ENCODE measurements at places on chromosomes 5 and 9. TPM values are rescaled to one million over a fixed set of nuclear protein-coding genes. Genes with fewer than 3 reads are reported as not detected.

GRCh38 chr9:113564498-113565237, 101.1 kb downstream of the RGS3 start:
- no peaks in the 10 kb centered on the region for H3K27me3 ChIP-seq
- H3K4me1 ChIP-seq = peaks cover 30% of the 10 kb centered on the region
- DNase-seq = peak; percentile 61
- no peaks in the 10 kb centered on the region for H3K36me3 ChIP-seq
- peak overlapping the region; percentile 83 for H3K27ac ChIP-seq
- H3K4me3 ChIP-seq = peak overlapping the region; percentile 70

- H3K4me1 ChIP-seq = peaks cover 3% of the 10 kb centered on the region
- peak overlapping the region; percentile 99 for H3K4me3 ChIP-seq
- peak overlapping the region; percentile 99 for H3K27ac ChIP-seq
- H3K36me3 ChIP-seq = peaks cover 33% of the 10 kb centered on the region
- peak; percentile 33 for DNase-seq
Measured at GRCh38 chr5:95959051-95959887, 2.4 kb downstream of the ELL2 start.

- H3K4me3 ChIP-seq = no peak overlapping the region
- DNase-seq = peak; percentile 60
- H3K4me1 ChIP-seq = peaks cover 21% of the 10 kb centered on the region
- no peaks in the 10 kb centered on the region for H3K36me3 ChIP-seq
- no peak overlapping the region for H3K27ac ChIP-seq
Measured at GRCh38 chr9:129464972-129465833, 155.7 kb downstream of the C9orf50 start.

- peaks cover 39% of the 10 kb centered on the region for H3K4me1 ChIP-seq
- H3K36me3 ChIP-seq = peaks cover 10% of the 10 kb centered on the region
- H3K4me3 ChIP-seq = peak overlapping the region; percentile 92
- H3K27me3 ChIP-seq = no peaks in the 10 kb centered on the region
Measured at GRCh38 chr5:132258102-132259068, 889 bp downstream of the PDLIM4 start.

- no peak for DNase-seq
- H3K4me3 ChIP-seq = no peak overlapping the region
- no peaks in the 10 kb centered on the region for H3K36me3 ChIP-seq
- no peaks in the 10 kb centered on the region for H3K27me3 ChIP-seq
Measured at GRCh38 chr9:134231767-134232166, 67.4 kb upstream of the RNU6ATAC start.

DNA sequence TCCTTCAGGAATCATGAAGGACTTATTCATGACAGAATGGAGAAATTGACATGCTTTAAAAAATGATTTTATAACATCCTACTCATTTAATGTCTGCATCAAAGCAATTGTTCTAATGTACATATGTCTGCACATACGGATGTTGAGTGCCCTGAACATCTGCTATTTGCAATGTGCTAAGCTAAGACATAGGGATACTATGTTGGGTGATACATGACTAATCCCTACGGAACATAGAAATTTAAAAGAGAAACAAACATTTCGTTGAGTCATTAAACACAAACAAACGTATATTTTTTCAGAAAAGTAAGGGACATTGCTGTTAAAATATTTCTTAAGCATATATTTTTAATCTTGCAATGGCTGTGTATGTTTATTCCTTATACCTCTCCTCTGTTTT, 686.5 kb upstream of the ADAMTS16 start:
- no peak overlapping the region for H3K4me3 ChIP-seq
- H3K36me3 ChIP-seq = no peaks in the 10 kb centered on the region
- no peaks in the 10 kb centered on the region for H3K27me3 ChIP-seq
- no peak for DNase-seq
- no peak overlapping the region for H3K27ac ChIP-seq

- no peaks in the 10 kb centered on the region for H3K27me3 ChIP-seq
- no peak overlapping the region for H3K27ac ChIP-seq
- no peak for DNase-seq
- H3K36me3 ChIP-seq = no peaks in the 10 kb centered on the region
Measured at GRCh38 chr5:137209232-137209809, 289.8 kb downstream of the SPOCK1 start.

DNA sequence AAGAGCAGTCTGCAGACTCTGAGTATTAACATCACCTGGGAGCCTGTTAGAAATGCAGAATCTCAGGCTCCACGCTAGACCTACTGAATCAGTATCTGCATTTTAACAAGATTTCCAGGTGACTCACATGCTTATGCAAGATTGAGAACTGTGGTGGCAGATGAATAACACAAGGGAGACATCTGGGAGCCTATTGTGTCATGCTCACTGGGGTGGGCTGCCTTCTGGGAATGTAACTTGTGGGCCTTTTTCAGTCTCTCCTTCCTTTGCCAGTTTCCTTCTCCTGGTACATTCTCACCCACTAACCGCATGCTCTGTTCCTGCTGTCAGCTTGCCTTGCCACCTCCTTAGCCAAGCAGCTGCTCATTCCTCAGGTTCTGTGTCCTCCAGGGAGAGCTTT, 176.6 kb upstream of the C9orf72 start:
- no peaks in the 10 kb centered on the region for H3K4me1 ChIP-seq
- H3K36me3 ChIP-seq = no peaks in the 10 kb centered on the region
- no peak for DNase-seq
- H3K27me3 ChIP-seq = no peaks in the 10 kb centered on the region
- H3K4me3 ChIP-seq = no peak overlapping the region
- H3K27ac ChIP-seq = no peak overlapping the region

- peak overlapping the region; percentile 18 for H3K27ac ChIP-seq
- DNase-seq = no peak
- no peaks in the 10 kb centered on the region for H3K27me3 ChIP-seq
- H3K4me1 ChIP-seq = peaks cover 6% of the 10 kb centered on the region
Measured at GRCh38 chr5:149961186-149961685, 678 bp downstream of the SLC26A2 start.

- no peak for DNase-seq
- H3K27me3 ChIP-seq = no peaks in the 10 kb centered on the region
- no peak overlapping the region for H3K27ac ChIP-seq
- H3K36me3 ChIP-seq = no peaks in the 10 kb centered on the region
- H3K4me1 ChIP-seq = no peaks in the 10 kb centered on the region
- no peak overlapping the region for H3K4me3 ChIP-seq
Measured at GRCh38 chr9:117796681-117797080, 92.5 kb downstream of the TLR4 start.

DNA sequence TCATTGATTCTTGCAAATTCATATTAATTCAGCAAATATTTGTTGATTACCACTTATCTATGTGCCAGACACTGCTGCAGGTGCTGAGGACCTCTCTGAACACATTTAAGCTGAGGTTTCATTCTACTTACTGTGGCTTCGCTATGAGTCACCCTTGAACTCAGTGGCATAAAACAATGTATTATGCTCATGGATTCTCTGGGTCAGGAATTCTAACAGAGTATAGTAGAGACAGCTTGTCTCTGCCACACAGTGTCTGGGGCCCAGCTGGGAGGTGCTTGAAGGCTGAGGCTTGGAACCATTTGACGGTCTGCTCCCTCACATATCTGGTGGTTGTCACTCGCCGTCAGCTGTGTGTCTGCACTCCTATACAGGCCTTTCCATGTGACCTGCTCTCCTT, 124.3 kb upstream of the NR3C1 start:
- no peaks in the 10 kb centered on the region for H3K36me3 ChIP-seq
- H3K4me3 ChIP-seq = no peak overlapping the region
- H3K27ac ChIP-seq = no peak overlapping the region
- peaks cover 2% of the 10 kb centered on the region for H3K4me1 ChIP-seq
- no peaks in the 10 kb centered on the region for H3K27me3 ChIP-seq

DNA sequence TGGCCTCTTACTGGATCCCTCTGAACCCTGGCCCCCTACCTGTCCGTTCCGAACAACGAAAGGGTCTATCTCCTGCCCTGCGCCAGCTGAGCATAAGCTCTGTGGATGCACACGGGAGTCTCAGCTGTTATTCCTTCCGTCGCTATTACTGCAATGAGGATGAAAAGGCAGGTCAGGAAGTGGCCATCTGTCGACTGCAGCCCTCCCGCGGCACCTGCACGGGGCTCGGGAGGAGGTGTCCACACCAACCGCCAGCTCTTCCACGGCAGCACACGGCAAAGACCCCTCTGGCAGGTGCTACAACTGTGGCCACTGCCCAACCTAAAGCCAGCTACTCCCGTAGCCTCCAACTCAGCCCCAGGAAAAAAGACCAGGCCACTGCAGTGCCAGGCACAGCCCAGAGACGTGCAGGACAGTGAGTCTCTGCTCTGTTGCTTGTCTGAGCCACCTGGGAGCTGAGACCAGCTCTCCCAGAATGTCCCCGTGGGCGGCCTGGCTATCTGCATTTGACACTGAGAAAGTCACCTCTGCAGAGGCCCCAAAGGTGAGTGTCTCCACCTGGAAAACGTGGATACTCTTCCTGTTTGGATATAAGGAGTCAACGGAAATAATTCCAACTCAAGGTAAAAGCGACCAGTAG, 19.1 kb downstream of the CAMSAP1 start:
- H3K4me1 ChIP-seq = peaks cover 33% of the 10 kb centered on the region
- H3K27ac ChIP-seq = no peak overlapping the region
- no peaks in the 10 kb centered on the region for H3K27me3 ChIP-seq
- no peaks in the 10 kb centered on the region for H3K36me3 ChIP-seq
- H3K4me3 ChIP-seq = no peak overlapping the region
- no peak for DNase-seq

GRCh38 chr5:168921147-168921866, 342.1 kb upstream of the PANK3 start:
- no peak overlapping the region for H3K27ac ChIP-seq
- no peak overlapping the region for H3K4me3 ChIP-seq
- H3K36me3 ChIP-seq = no peaks in the 10 kb centered on the region
- H3K4me1 ChIP-seq = no peaks in the 10 kb centered on the region

GRCh38 chr5:150079909-150080461, 6.4 kb downstream of the CSF1R start:
- no peak overlapping the region for H3K4me3 ChIP-seq
- peaks cover 25% of the 10 kb centered on the region for H3K27me3 ChIP-seq
- no peak for DNase-seq
- no peak overlapping the region for H3K27ac ChIP-seq
- H3K4me1 ChIP-seq = peaks cover 4% of the 10 kb centered on the region
- H3K36me3 ChIP-seq = no peaks in the 10 kb centered on the region

DNA sequence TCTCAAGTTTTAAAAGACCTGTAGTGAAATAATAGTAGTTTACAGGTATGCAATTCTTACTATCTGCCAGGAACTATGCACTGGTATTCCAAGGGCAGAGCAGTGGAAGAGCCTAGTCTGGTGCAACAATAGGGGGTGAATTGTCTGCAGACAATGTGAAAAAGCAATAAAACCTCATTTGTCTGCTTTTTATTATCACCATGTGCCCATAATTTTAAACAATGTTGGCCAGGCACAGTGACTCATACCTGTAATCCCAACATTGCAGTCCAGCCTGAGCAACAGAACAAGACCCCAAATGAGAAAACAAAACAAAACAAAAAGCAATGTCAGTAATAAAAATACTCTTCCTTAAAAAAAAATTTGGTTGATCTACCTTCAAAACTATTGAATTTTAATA, 12.2 kb upstream of the SLC44A1 start:
- no peak overlapping the region for H3K27ac ChIP-seq
- no peaks in the 10 kb centered on the region for H3K27me3 ChIP-seq
- H3K4me1 ChIP-seq = no peaks in the 10 kb centered on the region
- no peak for DNase-seq

GRCh38 chr9:116196806-116197205, 43.2 kb downstream of the PAPPA start:
- no peaks in the 10 kb centered on the region for H3K27me3 ChIP-seq
- H3K4me1 ChIP-seq = peaks cover 6% of the 10 kb centered on the region
- H3K36me3 ChIP-seq = peaks cover 29% of the 10 kb centered on the region
- H3K27ac ChIP-seq = no peak overlapping the region
- no peak overlapping the region for H3K4me3 ChIP-seq
- DNase-seq = no peak

GRCh38 chr9:37931592-37931991, 27.7 kb upstream of the SLC25A51 start:
- H3K36me3 ChIP-seq = peaks cover 35% of the 10 kb centered on the region
- no peaks in the 10 kb centered on the region for H3K27me3 ChIP-seq
- H3K27ac ChIP-seq = no peak overlapping the region

- H3K27ac ChIP-seq = peak overlapping the region; percentile 79
- H3K4me1 ChIP-seq = peaks cover 29% of the 10 kb centered on the region
- DNase-seq = no peak
- peaks cover 25% of the 10 kb centered on the region for H3K36me3 ChIP-seq
Measured at GRCh38 chr5:172891716-172892421, 57.8 kb downstream of the ERGIC1 start.

GRCh38 chr9:3475300-3476020, 50.3 kb downstream of the RFX3 start:
- no peak overlapping the region for H3K27ac ChIP-seq
- H3K4me3 ChIP-seq = no peak overlapping the region
- no peak for DNase-seq
- H3K36me3 ChIP-seq = no peaks in the 10 kb centered on the region
- H3K27me3 ChIP-seq = no peaks in the 10 kb centered on the region
- peaks cover 2% of the 10 kb centered on the region for H3K4me1 ChIP-seq

GRCh38 chr5:107968998-107969397, 298.3 kb upstream of the EFNA5 start:
- peak; percentile 56 for DNase-seq
- no peaks in the 10 kb centered on the region for H3K36me3 ChIP-seq
- H3K4me3 ChIP-seq = no peak overlapping the region
- no peaks in the 10 kb centered on the region for H3K27me3 ChIP-seq
- H3K27ac ChIP-seq = no peak overlapping the region

- no peaks in the 10 kb centered on the region for H3K36me3 ChIP-seq
- no peaks in the 10 kb centered on the region for H3K27me3 ChIP-seq
- DNase-seq = no peak
- no peak overlapping the region for H3K4me3 ChIP-seq
Measured at GRCh38 chr5:76225336-76225735, 142.2 kb downstream of the SV2C start.

DNA sequence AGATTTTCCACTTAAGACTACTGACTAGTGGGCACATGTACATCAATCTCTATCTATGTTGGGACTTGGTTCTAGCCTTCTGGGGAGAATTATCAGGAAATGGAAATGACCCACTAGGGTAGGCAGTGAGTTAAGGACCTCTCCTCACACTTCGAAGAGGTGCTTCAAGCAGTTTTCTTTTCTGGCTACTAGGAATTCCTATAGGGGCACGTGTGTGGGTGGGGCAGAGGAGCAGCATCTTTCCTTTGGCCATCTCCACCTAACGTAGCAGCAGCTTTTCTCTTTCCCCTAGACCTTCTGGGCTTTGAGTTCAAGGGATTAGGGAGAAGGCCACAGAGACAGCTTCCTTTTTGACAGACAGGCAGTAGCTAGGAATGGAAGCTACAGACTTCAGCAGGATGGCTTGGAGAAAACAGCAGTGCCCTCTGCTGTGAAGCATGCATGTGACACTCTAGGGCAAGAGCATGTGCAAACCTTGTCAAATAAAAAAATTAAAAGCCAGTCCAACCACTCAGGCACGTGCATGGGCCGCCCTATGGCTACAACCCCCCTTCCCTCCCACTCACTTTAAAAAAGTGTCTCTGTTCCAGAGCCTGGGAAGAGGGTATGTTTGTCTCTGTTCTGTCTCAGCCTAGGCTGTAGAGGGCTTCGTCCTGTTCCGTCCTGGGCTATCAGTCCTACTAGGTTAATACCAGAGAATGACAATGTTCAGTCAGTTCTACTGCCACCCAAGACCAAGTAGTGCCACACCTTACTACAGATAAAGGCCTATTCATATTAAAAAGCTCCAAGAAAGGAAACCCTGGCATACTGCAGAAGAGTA, 8.7 kb upstream of the GFRA3 start:
- no peak overlapping the region for H3K4me3 ChIP-seq
- no peaks in the 10 kb centered on the region for H3K4me1 ChIP-seq
- no peak overlapping the region for H3K27ac ChIP-seq
- H3K27me3 ChIP-seq = no peaks in the 10 kb centered on the region
- 0 out of 2 replicates have a peak, but pooled peaks cover 2% of the 10 kb centered on the region for H3K36me3 ChIP-seq

Gene MARVELD2
- polyA plus RNA-seq = 0.51 TPM

Gene ACSL6
- not detected for polyA plus RNA-seq

Gene SLC25A48
- polyA plus RNA-seq = not detected

Gene KIF4B
- polyA plus RNA-seq = 0.03 TPM

Gene NUP188
- polyA plus RNA-seq = 53.0 TPM

Gene LRRC70
- 0.19 TPM for polyA plus RNA-seq

Gene SPOCK1
- 15.8 TPM for polyA plus RNA-seq

Gene FGFR4
- polyA plus RNA-seq = 2.4 TPM
